ENCODE measurements at places on chromosomes 2 and 18.

GRCh38 chr2:44912660-44913059, 28.8 kb upstream of the SIX3 start:
- DNase-seq = peak; percentile 60

DNA sequence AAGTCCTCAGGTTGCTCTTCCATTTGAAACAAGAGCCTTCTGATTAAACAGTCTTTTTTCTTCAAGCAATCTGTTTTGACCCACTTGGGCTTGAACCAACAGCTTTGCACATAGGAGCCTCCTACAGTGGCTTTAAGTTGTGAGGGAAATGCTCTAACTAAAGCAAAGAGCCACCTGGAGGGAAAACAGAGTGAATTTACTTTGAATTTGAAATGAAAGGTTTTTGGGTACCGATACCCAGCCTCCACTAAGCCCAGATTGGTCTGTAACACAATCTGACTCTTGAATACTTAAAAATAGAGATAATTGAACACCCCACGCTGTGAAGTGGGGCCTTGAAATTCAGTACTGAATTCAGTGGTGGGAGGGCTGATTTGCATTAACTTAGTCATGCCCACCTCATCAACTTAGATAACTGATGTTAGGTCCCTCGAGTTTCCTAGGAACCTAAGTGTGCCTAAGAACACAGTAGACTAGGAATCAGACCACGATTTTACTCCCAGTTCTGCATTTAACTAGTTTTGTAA, 56.3 kb upstream of the ACVR1C start:
- no peak for DNase-seq

DNA sequence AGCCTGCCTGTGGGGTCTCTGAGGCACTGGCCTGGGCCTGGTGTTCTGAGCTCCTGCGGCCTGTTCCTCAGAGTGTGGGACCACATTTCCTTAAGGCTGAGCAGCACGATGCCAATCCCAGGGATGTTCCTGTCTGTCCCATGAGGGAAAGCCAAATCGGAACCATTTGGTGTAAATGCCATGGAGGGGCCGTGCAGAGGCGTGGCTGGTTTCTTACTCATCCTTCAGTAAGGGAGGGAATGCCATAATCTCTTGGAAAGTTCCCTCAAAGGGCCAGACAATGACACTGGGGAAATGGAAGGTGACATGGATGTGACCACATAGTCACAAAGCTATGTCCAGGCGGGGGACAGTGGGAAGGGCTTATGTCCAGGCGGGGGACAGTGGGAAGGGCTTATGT, 14.4 kb upstream of the PTMA start:
- DNase-seq = no peak

GRCh38 chr2:226198956-226199355, 600.7 kb downstream of the IRS1 start:
- DNase-seq = no peak

DNA sequence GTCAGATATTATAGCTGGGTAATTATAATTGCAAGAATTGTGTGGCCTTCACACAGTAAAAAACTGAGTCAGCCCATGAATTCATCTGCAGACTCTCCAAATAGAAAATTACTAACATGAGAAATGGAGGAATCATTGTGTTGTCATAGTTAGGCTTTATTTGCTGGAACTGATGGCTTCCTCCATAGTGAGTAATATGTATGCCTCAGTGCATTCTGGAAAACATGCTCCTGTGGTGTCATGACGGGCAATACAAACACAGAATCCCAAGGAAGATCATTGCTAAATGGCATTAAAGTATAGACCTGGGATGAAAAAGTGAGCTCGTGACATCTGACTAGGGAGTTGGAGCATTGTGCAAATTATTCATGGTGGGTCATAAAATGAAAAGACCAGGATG, 23.6 kb upstream of the NMS start:
- DNase-seq = no peak

- DNase-seq = no peak
Observed at GRCh38 chr2:53275743-53276142, 491.9 kb upstream of the CHAC2 start.

DNA sequence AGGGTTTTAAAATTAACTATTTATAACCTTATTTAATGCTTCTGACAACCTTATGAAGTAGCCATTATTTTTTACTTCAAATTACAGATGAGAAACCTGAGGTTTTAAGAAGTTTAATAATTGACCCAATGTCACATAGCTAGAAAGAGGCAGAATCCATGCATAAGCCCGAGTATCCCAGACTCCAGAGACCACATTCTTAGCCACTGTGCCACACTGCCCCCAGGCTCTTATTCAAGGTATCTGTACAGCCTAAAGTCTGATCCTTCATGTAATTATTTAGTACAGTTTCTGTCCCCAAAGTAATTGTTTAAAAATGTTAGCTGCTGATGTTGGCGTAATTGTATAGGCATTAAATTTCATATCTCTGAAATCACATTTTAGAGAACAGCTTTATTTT, 124.7 kb upstream of the LRRTM1 start:
- no peak for DNase-seq

- no peak for DNase-seq
Observed at GRCh38 chr18:39604836-39605235, 2039.2 kb upstream of the CELF4 start.

DNA sequence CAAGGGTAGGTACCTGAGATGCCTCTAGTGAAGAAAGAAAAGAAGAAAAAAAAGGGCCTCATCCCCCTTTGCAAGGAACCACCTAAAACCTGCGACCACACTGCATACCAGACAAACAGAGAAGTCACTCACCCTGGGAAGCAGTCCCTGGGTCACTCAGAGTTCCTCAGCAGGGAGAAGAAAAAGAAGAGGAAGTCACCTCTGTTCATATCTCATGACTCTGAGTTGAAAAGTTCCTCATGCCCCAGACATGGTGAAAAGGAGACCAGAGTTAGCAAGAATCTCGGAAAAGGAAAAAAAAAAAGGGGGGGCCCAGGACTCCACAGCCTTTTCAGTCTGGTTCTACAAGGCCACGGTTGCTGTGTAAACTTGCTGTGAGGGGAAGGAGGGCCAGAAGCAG, 478.4 kb upstream of the NRXN1 start:
- no peak for DNase-seq

- DNase-seq = no peak
Observed at GRCh38 chr2:7969756-7970515, 711.9 kb upstream of the ID2 start.

GRCh38 chr2:15359716-15360531, 201.2 kb downstream of the NBAS start:
- DNase-seq = peak; percentile 50

- DNase-seq = no peak
Observed at GRCh38 chr2:71936076-71937030, 211.3 kb downstream of the CYP26B1 start.

DNA sequence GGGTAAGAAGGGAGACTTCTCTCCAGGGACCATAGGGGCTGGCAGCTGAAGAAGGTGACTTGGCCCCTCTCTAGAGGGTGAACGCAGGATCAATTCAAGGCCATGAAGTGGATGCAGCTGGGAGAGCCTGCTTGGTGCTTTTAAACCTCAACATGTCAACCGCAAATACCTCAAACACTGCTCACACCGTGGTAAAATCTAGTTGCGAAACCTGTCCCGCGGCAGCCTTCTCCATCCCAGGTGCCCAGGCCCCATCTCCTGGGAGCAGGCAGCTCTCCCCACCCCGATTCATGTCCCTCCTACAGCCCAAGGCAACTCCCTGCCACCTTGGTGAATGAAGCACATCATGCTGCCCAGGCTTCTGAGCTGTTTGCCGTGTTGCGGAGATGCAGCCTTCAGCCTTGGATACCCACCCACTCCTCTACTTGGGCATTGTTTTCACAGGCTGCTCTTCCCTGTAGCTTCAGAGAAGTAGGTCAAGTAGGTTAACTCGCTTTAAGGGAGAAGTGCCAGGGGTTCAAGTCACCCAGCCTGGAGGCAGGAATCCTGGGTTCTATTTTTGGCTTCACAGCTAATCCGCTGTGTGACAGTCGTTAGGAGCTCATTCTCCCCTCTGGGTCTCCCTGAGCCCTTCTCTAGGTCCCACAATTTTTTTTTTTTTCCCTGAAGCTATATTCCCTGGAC, 6.2 kb upstream of the EFR3B start:
- no peak for DNase-seq

DNA sequence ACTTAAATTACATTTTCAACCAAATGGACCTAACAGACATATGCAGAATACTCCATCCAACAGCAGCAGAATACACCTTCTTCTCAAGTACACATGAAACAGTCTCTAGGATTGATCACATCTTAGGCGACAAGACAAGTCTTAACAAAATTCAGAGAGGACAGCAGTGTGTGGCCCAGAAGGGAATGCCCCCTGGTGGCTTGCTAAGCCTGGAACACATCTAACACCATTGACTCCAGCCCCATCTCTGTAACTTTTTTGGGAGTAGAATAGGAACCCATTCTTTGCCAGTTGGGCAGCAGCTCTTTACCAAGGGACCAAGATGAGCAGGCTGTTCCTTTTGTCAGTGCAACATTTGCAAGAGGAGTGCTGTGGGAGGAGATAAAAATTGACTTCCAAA, 249.9 kb downstream of the PLCL1 start:
- DNase-seq = peak; percentile 3

- DNase-seq = no peak
Observed at GRCh38 chr2:6211236-6211635, 519.1 kb downstream of the SOX11 start.

- no peak for DNase-seq
Observed at GRCh38 chr2:18062892-18063291, 184.4 kb downstream of the KCNS3 start.

DNA sequence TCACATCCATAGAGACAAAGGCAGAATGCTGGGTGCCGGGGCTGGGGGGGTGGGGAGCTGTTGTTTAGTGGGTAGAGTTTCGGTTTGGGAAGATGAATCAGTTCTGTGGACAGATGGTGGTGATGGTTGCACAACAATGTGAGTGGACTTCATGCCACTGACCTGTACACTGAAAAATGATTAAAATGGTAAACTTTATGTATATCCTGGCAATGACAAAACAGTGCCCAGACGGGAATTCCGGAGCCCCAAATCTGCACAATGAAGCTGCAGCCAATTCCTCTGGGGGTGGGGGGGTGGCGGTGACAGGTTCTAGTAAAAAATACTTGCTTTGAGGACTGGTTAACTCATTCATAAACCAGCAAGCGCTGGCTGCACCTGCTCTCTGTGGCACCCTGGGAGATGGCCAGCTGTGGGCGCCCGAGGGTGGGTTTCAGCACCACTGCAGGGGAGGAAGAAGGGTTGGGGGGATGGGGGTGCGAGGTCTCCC, 81.8 kb upstream of the HPCAL1 start:
- peak; percentile 45 for DNase-seq

DNA sequence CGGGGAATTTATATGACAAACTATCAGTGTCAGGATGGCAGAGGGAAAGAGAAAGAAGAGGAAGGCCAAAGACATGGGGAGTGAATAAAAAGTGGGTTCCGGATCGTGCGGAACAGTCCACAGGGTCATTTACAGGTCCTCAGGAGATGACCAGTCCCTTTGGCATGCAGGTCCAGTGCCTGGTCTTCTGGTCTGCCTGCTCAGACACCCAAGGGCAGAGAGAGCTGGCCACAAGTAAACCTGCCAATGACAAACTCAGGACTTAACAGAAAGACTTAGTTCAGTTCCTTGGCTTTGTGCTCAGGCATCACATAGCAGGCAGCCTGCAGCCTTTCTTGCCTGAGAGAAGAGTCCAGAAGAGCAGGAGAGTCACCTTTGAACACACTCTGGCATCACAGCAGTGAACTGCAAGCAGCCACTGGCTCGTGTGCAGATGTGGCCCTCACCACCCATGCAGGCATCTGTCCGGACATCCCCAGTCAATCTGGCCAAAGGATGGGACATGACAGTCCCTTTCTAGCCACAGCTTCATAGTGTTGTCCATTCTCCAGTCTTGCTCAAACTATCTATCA, 14.0 kb downstream of the TMEM127 start:
- peak; percentile 94 for DNase-seq

DNA sequence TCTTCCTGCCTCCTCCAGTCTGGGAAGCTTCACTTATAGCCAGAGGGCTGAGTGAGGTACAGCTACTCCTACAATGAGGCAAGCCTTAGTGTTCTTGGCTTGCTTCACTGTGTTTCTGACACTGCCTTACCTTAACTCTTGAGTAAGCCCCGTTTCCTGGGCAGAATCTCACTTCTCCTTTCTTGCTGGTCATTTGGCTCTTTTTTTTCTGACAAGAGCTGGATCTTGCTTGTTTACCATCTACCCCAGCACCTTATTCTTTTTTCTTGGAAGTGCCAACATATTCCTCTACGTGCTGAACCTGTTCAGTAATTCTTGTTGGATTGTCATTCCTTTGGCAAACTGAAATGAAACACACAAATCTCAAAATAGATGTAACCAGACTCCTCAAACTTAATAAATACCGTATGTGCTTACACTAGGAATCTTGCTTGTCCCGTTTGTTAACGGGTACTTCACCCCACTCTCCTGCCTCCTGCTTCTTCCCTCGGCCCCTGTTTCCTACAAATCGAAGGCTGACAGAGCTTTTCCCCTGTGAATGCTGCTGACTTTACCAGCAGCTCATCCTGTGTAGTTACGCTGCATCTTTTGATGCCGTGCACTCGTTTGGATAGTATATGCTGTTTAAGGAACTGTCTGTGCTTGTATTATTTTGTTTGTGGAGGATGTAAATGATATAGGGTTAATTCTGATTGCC, 132.2 kb downstream of the FMNL2 start:
- DNase-seq = no peak

DNA sequence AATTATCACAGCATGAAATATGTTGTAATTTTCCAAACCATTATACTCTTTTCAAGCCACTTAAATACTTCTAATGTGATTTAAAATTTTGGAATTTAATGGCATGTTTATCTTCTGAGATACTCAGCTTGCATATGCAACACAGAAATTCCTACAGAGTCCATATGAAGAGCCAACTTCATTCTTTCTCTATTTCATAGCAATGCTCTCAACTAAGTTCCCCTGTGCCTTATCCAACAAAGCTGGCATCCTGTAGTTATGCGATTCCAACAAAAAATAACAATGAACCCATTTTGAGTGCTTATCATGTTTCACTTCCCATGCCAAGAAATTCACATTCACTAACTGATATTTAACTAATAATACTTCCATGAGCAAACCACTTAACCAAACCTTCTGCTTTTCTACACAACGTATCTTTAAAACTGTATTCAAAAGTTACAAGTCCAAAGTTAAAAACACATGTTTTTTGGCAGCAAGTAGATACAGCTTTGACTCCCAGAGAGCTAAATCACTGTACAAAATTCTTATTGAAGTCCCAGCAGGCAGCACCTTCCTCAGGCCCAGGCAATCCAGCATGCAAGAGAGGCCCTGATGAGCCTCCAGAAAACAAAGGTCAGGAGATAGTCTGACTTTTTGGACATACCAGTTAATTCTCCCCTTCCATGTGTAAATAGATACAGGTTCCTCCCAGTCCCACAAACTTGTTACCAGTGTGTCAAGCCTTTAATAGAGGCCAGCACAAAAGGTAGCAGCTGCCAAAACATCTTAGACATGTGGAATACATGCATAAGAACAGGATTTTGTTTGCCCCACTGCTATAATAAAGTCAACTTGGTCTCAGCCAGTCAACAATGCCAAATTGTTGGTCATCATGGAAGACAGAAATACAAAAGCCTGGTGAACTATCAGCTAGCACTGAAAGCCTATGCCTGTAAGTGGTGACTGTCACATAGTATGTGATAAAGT, 113.1 kb upstream of the WDR75 start:
- no peak for DNase-seq
